CMK (cell line): ENCODE measurements at places on chromosomes 5 and 9.

DNA sequence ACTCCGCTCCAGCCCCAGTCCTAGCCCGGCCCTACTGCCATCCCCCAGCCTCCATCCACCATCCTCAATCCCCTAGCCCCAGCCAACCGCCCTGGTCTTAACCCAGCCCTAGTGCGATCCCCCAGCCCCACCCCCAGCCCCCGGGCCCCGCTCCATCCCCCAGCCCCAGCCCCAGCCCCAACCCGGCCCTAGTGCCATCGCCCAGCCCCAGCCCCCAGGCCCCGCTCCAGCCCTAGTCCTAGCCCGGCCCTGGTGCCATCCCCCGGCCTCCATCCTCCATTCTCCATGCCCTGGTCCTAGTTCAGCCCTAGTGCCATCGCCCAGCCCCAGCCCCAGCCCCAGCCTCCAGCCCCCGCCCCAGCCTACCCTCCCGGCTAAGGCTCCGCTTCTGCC, 398 bp downstream of the TOR1A start:
- no peak for DNase-seq

DNA sequence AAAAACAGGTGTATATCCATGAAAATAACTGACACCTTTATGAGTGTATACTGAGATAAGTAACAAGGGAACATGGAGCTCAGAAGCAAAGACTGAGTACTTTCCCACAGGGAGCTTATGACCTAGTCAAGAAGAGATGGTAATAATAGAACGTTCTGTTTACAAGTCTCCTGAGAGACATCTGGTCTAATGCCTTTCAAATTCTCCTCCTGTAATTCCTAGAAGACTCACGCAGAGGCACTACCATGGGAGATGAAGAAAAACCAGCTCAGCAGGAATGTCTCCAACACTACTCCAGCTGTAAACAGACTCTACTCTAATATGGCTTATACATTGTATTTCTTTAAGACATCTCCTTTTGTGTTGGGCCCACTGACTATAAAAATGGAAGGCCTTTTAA, 503.6 kb upstream of the TUSC1 start:
- no peak for DNase-seq

DNA sequence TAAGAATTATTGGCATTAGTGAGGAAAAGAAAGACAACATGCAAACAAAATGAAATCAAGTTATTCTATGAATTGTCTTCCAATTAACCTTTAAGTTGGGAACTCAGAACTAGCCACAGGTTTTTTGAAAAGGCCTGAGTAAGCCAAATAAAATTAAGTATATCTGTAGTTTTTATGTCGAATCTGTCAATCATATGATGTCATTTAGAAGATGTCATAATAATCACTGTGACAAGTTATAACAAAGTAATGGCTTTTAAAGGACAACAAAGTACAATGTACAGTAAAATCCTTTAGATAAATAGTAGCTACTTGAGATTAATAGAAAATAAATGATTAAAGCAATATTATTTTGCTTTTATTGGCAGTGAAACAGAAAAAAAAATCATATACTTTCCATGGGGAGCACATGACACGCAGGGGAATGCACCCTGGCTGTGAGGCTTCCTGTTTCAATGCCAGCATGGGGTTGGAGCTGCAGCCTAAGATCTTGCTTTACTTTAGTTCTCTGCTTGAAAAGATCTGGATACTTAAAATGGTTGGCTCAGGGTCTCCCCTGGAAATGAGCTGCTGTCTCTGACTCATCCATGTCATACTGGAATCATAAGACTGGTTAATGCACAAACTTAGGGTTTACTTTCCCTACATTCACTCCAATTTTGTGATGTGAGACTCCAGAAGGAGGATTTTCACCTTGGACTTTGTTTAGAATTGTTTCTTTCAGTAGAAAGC, 284.3 kb downstream of the TAF11L14 start:
- DNase-seq, result no peak

DNA sequence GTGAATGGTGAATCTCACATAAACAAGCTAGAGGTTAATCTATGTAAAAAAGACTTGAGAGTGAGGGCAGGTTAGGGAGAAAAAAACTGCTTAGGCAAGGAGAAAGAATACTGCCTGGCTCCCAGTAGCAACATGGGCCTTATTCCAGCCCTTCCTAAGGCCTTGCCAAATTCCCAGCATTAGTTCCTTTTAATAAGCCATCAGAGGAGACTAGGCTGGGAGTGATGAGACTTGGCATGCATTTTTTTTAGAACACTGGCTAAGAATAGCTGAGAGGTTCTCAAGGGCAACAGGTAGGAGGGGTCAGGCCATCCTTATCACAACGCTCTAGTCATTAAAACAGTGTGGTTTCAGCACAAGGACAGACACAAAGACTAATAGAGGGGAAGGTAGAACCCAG, 20.9 kb upstream of the ZBTB43 start:
- no peak for DNase-seq

DNA sequence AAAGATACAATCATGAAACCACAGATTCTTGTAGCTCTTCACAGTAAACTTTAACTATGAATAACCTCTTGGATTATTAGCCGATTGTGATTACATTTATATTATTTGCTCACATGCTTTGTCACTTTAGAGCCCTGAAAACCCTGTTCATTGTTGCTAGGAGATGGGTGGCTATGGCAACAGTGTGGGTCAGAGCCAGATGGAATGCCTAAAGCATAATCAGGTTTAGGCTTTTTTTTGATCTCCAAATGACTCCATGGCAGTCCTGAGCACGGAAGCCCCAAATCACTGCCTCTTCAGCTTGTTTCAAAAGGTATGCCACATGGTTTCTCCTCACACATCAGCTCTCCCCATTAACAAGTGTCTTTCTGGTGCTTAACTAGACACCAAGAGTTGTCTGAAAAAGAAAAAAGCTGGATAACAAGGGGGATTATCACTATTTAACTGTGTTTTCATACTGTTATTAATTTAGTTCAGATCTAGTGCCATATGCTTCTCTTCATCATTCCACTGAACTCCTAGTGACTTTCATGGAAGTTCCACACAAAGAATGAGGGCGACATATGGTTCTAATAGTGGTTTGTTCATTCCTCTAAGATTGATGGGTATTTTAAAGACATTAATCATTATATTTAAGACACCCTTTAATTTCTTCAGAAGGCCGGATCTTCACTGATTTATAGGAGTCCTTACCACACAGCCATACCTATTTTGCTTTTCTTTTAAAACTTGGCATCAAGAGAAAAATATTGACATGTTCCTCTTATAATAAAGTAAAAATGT, 88.8 kb upstream of the PAM start:
- DNase-seq, result no peak

DNA sequence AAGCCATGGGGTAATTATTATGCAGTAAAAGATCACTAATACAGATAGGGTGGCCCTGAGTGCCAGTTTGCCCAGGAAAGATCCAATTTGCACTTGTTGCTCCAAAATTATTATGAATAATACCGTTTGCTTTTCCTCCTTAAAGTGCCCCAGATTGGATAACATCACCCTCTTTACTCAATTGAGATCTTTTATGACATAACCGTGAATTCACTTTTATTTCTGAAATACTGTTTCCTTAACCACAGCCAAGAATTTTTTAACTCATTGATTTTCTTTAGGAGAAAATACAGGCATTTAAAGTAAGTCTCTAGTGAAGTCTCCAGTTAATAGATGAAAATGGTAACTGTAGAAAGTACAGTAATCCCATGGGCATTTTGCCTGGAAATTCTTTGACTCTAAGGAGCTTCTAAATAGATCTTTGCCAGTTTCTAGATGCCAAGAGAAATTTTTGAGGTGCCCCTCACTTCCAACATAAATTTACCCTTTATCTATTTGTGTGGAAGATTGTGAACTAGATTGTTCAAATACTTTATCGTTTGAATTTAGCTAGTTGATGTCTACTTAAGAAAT, 99.2 kb downstream of the UHRF2 start:
- no peak for DNase-seq

DNA sequence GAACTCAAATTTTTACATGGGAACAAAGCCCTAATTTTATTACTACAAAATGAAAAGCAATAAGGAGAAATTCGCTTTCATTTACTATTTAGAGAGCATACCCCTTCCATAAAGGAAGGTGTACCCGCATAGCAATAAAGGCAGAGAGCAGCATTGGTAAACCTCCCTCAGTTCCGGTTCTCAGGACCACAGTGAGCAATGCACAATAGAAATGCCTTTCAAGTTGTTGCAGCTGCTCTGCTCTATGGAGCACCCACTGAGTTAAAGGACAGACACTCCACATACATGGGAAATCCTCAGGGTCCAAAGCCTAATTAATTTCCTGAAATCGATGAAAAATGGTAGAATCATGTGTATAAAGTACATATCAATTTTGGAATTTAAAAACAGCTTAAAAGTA, 89.9 kb upstream of the MPDZ start:
- DNase-seq, result no peak

- DNase-seq, result no peak
These were observed at the start of gene CDH10 for GRCh38 chr5:24644761-24645160. Gene CDH10 (minus strand): TSS chr5:24644978. CDS start chr5:24593490, 51,488 bp downstream.
